ENCODE measurements at places on chromosomes 12 and 14.

DNA sequence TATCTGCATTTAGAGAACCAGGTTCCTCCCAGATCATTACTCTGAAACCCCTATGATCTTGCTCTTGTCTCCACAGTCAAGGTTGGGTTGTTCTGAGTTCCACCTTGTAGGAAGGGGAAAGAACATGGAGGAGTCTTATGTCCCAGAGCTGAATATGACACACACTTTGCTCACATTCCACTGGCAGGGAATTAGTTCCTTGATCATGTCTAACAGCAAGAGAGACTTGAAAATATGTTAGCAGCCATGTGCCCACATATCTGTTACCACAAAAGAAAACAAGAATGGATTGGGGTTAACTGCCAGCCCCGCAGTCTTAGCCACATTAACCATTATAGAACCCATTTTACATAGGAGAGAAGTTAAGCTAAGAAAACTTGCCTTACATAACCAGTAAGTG lies 71.1 kb upstream of the MDM1 start:
- DNase-seq = no peak

GRCh38 chr12:75592086-75592485 lies 80.7 kb upstream of the KRR1 start:
- DNase-seq = no peak

DNA sequence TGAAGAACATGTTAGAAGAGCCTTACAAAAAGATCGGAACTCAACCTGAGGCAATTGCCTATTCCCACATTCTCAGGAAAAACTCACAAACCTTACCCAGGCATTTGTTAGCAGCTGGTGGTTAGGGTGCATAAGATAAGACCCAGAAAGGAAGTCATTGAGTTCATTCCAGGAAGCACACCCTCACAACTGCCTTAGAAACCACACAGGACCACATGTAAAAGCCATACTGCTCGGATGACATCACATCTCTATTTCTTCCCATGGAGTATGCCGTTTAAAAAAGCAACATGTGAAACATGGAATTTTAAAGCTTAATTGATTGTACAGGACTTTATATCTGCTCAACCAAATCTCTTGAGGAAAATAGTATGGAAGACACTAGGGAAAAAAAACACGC lies 411.2 kb downstream of the DAD1 start:
- DNase-seq = no peak

DNA sequence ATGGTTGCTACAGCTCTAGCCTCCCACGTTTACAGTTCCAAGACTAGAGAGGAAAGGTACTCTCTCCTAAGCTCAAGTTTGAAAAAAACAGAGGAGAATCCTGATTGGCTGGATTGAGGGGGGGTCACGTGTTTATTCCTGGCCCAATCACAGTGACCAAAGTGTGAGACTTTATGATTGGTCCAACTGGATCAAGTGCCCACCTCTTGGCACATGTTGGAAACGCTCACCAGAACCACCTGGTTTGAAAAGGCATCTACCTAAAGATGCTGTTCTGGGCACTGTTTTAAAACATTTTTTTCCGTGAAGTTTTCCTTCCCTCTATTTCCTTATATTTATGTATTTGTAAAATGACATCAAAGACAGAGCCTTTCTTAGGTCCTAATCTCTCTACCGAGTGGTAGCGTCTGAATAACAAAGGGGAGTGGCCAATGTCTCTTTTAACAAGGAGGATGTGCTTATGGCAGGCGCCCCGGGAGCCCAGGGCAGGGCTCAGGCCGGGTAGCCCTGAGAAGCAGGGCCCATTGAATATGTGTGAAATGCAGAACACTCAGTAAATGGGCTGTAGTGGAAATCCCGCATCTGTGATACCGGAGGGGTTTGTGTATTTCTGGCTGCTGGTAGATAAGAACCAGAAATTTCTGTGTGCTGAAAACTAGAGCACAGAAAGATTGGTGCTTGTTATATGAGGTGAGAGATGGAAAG lies 146.2 kb downstream of the ATP23 start:
- DNase-seq = no peak

GRCh38 chr12:108360487-108360886 lies 21.4 kb upstream of the CMKLR1 start:
- DNase-seq = no peak

DNA sequence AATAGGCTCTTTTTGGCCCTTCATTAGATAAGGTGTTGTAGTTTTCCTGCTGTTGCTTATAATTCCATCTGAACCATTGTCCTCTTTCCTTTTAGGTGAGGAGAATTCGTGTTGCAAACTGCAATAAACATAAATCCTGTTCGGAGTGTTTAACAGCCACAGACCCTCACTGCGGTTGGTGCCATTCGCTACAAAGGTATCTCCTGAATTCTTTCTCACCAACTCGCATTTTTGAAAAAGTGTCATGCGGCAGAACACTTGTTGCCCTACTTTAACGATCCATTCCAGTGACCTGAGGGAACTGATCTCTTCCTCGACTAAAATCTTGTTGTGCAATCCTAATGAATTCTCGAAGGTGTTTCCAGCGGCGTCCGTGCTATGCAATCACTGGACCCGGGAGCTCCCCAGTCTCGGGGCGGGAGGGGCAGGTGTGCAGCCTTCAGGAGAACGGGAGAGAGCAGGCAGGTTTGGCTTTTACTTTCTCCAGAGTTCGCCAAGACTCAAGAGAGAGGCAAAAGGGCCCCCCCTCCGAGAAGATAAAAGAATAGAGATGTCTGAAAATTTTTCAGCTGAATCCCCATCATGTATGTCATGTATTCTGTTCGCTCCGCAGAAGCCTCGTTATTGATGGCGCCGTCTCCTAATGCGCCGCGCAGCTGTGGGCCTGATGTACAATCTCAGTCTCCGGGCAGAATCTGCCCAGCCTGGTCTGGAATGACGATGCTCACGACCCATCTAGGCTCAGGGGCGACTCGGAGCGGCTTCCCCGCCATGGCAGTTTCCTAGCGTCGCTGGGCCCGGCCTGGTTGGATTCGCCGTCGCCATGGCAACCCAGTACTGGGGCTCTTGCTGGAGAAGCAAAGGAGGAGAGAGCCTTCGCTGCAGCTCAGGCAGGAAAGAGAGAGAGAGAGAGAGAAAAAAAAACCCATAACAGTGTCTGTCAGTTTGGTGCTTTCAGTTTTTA lies 38.2 kb downstream of the PLXNC1 start:
- DNase-seq = no peak

DNA sequence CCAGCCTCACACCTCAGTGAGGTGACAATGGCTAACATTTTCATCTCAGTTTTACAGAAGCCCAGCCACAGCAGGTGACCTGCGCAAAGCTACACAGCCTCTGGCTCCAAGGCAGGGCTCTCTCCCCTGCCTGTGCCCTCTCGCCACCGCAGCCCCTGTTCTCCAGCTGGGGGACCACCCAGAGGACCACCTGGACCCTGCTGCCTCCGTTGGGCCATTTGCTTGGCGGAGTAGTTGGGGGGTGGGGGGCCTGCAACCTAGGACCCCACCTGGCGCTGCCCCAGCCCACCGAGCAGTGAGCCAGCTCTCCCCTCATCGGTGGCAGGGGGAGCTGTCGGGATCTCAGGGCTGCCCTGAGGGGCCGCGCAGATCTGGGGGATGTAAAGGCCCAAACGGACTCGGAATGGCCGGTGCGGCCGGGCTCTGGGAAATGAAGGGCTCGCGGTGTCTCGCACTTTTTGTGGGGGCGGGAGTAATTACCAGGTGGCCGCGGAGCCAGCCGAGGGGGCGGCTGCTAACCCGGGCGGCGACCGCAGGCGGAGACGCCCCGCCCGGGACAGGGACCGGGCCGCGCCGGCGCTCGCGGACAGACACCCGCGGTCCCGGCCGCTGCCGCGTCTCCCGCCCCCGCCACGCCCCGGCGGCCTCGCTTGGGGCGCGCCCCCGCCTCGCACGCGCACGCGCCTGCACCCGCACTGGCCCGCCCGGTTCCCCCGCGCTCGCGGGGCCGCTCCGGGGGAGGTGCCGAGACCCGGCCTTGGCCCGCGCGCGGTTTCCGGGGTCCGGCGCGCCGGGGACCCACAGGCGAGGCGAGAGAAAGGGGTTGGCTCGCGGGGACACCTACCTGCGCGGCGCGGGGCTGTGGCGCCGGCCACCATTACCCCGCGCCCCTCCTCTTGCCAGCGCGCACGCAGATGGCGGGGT lies 8.6 kb upstream of the GPR68 start:
- DNase-seq = peak; percentile 30

GRCh38 chr12:56358836-56359532 lies 923 bp downstream of the STAT2 start:
- no peak for DNase-seq

GRCh38 chr12:132603240-132604150 lies 6.9 kb downstream of the LRCOL1 start:
- DNase-seq = no peak

DNA sequence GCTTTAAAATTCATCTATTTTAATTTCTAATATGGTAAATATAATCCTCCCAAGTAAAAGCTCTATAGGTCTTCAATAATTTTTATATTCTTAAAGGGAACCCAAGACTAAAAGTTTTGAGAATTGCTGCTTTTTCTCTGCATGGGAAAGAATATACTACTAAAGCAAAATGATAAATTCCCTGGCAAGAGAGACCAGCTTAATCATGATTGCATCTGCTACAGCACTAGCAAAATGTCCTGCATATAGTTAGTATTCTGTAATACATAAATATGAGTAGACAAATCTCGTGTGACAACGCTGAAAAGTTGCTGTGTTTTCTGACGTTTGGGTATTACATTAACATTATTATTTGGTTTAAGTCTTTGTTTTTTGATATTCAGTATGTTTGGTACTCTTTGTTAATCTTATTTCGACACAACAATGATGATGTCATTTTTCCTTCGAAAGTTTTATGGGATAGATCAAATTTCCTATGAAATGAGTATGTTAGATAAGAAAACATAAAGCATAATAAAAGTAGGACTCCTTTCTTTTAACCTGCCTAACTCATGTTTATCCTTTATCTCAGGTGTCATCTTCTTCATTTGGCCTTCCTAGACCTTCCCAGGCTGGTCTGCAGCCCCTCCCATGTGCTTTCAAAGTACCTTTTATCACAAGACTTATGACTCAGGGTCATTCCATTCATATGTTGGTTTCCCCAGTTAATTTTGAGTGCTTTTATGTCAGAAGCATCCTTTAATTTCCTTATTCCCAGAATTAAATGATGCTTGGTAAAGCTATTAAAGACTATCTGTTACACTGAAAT lies 321.9 kb downstream of the RAD51B start:
- no peak for DNase-seq

DNA sequence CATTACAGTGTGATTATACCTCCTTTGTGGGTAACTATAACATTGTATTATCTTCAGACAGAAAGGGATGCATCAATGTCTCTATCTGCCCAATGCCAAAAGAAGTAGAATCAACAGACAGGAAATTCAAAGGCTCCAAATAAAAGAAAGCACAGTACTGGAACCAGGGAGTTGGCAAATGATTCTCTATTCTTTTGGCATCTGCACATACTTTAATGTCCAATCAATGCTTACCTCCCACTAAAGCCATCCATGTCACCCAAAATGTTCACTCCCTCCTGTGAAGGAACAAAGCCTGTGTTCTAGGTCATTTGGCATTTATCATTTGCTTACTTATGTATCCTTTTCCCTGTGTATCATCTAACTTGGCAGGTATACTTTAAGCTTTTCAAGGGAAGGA lies 36.7 kb downstream of the KIF21A start:
- DNase-seq = no peak

GRCh38 chr14:74400031-74400685 lies 25.9 kb downstream of the SYNDIG1L start:
- no peak for DNase-seq

- no peak for DNase-seq
Measured at GRCh38 chr14:68576496-68577244, 216.2 kb downstream of the ZFP36L1 start.

- DNase-seq = no peak
Measured at GRCh38 chr14:56817396-56817921, 7.2 kb upstream of the OTX2 start.

DNA sequence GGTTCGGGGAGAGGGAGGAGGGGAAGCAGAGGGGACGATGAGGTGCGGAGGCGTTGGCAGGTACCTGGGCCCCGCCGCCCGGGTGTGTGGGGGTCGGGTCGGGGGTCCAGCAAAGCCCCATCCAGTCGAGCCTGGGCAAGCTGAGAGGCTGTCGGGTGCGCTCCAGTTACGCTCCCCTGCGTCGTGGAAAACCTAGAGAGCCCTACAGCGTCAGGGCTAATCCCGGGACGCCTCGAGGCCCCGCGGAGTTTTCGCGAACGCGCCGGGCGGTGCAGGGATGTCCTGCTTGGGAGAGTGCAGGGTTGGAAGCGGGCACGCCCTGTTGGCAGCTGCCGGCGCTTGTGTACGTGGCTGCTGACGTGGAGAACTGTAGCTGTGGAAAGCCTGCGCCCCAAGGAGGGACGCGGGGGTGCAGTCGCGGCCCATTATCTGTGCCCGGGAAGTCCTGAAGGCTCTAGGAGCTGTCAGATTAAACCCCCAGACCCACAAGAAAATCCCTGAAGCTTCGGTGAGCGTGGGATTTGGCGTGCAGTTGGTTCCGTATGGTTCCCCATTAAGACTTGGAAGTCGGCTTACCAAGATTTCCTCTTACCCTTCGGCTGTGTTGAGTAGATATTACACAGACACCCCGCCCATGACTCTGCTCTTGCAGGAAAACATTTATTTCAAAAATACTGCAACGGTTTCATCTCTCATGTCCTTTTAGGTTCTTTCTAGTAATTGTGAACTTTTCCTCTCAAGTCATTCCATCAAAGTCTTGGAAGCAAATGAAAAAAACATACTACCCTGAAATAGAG lies 11.3 kb upstream of the SLC38A2 start:
- peak; percentile 68 for DNase-seq

DNA sequence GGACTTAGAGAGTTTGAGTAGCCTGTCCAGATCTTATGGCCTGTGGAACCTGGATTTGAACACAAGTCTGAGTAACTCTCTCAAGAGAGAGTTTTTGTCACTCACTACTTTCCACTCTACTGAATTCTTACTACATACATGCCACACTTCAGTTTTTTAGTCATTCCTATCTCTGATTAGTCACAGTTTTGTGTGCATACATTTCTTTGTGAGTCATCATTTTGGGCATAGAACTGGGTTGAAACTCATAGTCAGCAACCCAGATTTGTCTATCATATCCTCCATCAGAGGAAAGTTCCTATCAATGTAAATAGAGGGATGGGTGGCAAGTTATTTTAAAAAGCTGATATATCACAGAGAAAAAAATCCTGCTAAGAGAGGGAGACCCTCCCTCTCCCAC lies 42.9 kb downstream of the FLRT2 start:
- no peak for DNase-seq

GRCh38 chr14:67778792-67779191 lies 37.6 kb downstream of the ZFYVE26 start:
- DNase-seq = no peak
